ENCODE measurements at places on chromosomes 2 and 18.

- no peak for DNase-seq
These were observed 602.7 kb downstream of the KCNJ3 start for GRCh38 chr2:155301221-155301620.

DNA sequence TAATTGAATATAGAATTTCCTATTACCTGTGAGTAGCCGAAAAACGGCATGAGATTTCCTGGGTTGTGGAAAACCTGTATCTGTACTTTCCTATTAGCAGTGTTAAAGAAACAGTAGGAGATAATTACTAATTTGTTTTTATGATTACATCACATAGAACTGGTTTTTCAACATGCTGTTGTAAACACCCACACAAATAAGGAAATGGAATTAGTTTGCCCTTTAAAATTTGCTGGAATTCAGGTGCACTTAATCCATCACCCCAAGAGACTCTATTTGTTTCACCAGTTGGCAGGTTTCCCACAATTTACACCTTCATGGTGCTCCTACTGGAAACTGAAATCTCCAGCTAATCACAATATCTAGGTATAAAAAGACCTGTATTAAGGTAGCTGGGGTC, 274.1 kb upstream of the SLC8A1 start:
- no peak for DNase-seq

- DNase-seq = no peak
These were observed 931.3 kb downstream of the CPS1 start for GRCh38 chr2:211487733-211488132.

- no peak for DNase-seq
These were observed 65.0 kb downstream of the ATAD2B start for GRCh38 chr2:23861952-23862351.

DNA sequence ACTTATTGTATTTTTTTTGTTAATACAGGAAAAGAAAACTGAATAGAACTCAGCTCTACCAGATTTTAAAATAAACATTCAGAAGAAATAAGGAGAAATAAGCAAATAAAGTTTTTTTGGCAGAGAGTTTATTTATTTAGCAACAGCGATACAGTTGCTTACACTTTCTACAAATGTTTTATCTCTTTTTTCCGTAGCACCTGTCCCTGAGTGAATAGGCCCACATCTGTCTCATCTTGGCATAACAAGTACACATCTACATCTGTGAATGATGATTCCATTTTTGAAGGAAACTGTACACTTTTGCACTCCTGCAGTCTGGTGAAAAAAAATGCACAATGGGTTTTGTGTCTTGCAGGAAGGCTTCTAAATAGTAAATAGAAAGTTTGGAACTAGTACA, 783.6 kb upstream of the ZEB2 start:
- DNase-seq = no peak

- DNase-seq = no peak
These were observed 150.0 kb upstream of the ALKAL2 start for GRCh38 chr2:437756-438393.

- no peak for DNase-seq
These were observed 467.1 kb downstream of the MBD2 start for GRCh38 chr18:53757328-53757727.

- no peak for DNase-seq
These were observed 505.5 kb downstream of the GALR1 start for GRCh38 chr18:77755187-77755586.

GRCh38 chr2:62845256-62845655, 139.7 kb downstream of the EHBP1 start:
- DNase-seq = no peak

DNA sequence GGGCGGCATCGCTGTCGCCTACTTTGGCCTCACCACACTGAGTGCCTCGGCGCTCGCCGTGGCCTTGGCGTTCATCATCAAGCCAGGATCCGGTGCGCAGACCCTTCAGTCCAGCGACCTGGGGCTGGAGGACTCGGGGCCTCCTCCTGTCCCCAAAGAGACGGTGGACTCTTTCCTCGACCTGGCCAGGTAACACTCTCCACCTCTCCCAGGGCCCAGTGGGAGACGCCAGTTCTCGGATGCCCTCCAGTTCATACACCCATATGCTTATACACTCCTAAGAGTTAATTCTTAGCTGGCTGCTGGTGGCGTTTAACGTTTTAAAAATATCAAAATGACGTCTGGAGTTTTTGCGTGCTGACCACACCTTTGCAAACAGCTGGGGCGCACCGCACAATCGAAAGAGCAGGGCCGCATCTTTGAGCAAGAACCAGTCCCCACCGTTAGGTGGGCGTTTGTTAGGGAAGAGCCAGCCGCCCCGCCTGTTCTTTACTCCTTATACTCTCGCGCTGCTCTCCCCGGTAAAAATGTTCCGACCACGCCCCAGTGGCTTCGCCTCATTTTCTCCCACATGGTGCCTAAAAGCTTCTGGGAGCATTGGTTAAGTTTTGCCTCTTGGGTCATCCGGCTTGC, 899 bp downstream of the SLC1A4 start:
- DNase-seq = no peak

DNA sequence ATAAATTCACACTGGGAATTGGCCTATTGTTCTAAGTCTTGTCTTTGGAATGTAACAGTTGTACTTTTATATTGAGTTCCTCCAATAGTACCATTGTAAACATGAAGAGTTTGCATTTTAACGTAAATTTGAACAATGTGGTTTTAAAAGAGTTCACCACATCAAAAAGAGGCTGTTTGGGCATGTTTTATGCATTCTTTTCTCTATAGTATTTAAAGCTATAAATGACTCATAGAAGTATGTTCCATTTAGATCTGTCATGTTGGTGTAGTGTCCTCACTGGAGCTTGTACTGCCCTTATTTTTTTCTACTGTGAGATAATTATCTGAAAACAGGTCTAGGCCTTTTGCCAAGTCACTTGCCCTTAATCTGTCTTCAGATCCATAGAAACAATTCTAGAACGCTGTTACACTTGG, 141.9 kb downstream of the RHBDD1 start:
- DNase-seq = no peak

DNA sequence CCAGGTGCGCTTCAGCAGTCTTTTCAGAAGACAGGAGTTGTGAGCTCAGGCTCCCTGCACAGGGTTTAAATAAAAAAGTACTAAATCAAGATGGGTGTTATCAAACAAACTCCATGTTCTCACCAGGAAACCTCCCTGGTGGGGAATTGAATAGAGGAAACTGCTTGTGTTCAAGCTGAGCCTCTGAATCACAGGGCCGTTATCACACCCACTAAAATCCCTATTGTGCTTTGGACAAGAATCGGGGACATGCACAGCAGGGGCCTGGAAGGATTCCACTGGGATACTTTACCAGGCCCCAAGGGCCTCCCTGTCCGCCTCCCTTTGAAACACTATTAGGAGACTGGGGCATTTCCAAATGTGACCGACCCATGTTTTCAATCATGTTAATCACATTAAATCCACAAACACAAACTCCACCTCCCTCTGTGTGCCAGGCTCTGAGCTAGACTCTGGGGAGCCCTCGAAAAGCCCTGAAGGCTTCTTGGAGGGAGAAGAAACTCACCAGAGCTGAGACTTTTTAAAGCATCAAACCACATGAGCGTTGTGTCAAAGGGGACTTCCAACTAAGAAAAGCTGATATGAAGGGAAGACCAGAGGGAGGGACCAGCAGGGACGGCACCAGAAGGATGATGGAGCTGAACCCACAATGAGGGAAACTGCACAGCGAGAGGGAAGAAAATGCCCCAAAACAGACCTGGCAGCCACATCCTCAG, 458.7 kb upstream of the ID2 start:
- no peak for DNase-seq

- DNase-seq = no peak
These were observed 14.6 kb downstream of the SFT2D3 start for GRCh38 chr2:127715778-127716449.

- DNase-seq = no peak
These were observed 27.2 kb upstream of the FAM136A start for GRCh38 chr2:70328921-70329561.

DNA sequence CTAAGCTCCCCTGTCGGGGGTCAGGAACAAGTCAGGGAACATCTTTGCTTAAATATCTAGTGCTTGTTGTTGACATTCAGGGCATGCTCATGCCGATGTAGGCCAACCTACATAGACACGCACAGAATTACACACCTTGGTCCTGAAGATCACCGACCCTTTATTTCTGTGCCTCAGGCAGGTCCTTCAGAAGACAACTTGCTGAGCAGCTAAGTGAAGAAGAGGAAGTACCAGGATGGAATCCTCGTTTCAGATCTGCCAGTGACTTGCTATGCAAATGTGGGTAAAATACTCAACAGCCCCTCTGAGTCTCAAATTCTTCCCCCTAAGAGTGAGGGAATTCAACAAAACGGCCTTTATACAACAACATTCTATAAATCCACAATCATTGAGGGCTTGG, 494.7 kb downstream of the BCL11A start:
- DNase-seq = no peak

DNA sequence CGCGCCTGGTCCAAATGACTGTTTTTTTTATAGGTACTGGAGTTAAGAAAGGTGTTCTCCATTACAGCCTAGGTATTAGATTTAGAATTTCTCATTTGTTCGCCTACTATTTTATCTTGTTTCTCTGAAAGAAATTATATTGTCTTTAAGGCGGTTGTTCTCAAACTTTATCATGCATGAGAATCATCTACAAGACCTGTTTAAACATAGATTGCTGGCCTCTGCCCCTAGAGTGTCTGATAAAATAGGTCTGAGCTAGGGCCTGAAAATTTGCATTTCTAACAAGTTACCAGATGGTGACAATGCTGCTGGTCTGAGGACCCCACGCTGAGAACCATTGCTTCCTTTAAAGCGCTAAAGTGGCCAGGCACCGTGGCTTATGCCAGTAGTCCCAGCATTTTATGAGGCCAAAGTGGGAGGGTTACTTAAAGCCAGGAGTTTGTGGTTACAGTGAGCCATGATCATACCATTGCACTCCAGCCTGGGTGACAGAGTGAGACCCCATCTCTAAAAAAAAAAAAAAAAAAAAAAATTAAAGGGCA, 34.0 kb upstream of the RNF138 start:
- no peak for DNase-seq

DNA sequence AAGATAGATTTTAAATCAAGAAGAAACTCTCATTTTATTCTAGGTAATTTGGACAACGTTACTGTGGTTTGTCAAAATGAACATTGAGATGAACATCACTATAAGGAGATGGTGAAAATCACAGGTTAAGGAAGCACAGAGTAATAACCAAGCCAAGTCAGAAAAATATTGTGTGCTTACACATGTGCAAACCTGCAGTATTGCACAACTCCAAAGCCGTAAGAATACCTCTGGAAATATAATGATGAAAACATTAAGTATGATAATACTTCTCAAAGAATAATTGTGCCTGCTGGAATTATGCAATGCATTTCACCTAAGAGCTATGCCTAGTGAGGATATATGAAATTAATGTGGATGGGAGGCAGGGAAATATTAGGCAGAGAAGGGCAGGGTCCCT, 21.1 kb upstream of the GALNT5 start:
- no peak for DNase-seq

GRCh38 chr2:68834737-68835376, 36.3 kb downstream of the BMP10 start:
- DNase-seq = no peak

DNA sequence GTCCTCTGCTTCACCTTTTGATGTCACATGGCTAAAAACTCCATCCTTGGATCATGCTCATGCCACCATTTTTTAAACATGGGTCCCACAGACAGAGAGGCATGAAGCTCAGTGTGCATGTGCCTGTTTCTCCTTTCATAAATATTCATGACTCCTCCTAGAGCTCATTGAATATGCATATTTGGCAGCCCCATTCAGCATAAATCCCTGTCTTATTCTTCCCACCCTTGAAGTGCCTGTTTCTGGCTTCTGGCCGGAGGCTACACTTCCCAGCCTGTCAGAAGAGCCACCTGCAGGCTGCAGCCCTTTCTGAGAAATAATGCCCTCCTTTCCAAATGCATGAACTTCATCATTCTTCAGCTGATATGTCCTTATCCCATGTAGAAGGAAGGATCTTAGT, 109.7 kb downstream of the LDLRAD4 start:
- no peak for DNase-seq

DNA sequence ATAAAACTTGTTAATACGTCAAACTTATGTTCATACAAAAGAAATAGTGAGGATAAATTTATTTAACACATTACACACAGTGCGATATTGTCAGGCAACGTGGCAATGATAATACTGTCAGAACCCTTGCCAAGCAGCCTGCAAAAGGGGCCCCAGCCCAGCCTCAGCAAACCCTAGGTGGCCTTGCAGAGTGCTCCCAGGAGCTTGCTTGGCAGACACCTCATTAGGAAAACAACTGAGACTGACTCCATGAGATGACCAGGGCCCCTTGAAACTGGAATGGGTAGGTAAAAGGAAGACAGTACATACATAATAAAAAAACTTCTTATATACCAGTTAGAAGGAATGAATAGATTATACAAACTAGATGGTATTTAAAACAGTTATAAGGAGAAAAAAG, 136.6 kb upstream of the EPC2 start:
- no peak for DNase-seq

DNA sequence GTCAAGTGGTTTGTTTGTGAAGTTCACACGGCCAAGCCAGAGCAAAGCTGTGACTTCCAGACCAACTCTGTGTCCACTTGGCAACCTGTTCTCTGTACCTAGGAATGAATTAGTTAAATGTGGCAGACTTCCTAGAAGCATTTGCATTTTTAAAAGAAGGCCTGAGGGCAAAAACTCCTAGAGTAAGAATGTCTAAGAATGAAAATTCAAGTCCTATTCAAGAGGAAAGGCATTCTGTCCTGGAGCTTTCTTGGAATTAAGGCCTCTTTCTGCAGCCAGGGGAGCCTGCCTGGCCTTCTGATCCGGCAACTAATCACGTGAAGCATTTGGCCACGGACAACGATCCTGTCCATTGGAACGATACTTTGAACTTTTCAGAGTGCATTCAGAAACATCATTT, 155.0 kb downstream of the SETBP1 start:
- no peak for DNase-seq

DNA sequence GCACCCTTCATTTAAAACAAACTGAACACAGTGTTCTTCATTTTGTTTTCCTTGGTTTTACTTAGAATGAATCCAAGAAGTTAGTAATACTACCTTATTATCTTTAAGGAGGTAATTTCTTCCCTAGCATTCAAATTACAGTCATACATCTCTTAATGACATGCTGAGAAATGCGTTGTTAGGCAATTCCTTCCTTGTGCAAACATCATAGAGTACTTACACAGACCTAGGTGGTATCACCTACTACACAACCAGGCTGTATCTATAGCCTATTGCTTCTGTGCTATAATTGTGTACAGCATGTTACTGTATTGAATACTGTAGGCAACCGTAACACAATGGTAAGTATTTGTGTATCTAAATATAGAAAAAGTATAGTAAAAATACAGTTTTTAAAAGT, 8.4 kb upstream of the CABYR start:
- DNase-seq = no peak

GRCh38 chr18:4581966-4582365, 126.9 kb upstream of the DLGAP1 start:
- no peak for DNase-seq

Measured in HEK293T (cell line).